ENCODE measurements at places on chromosomes 3 and 15.

GRCh38 chr3:174482541-174482940, 376.6 kb upstream of the NAALADL2 start:
- DNase-seq, result no peak

DNA sequence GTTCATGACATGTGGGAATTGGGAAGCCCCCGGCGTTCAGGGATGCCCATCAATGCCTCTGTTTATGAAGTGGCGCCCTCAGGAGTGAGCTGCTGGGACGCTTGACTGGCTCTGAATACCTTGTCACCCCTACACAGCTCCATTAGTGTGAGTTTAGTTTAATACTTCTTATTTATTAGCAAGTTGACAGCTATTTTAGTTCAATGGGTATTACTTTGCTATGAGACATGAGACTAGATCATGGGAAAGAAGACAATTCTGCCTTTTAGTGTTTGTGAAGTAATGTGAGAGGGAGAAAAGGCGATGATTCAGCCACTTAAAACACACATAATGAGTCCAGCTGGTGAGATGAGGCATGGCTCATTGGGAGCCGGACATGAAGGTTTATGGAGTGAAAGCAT, 678.5 kb downstream of the NR2F2 start:
- no peak for DNase-seq

- no peak for DNase-seq
Measured at GRCh38 chr3:36312351-36312750, 68.0 kb upstream of the STAC start.

DNA sequence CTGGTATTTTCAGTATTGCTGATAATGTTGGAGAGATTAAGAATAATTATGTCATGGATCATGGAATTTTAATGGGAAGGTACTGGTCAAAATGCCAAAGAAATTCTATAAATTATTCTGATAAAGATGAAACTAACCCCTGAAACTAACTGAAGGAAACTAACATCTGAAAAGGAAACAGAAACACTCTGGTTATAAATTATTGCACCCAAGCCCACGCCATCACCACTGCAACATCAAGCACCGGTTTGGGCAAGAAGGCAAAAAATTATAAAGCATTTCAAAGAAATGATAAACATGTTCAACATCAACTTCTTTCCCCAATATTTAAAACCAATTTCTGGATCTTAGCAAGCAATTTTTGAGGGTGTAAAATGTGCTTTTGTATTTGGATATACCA, 372.5 kb downstream of the TBC1D5 start:
- DNase-seq, result no peak

DNA sequence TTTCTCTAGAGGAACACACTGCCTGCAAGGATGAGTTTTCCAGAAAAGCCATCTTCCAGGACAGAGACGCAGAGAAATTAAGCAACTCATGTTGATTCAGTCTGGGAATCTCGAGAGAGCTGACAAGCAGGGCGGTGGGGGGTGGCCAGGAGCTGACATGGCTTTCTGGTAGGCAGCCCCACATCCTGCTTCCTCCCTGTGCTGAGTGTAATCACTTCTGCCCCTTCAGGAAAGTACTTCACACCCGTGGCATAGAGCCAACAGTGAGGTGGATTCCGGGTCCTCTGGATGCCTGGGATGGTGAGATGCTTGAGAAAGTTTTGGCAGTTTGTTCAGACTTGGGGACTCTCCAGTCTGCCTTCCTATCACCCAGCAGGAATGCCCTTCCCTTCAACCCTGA, 221.1 kb downstream of the SLCO3A1 start:
- peak; percentile 55 for DNase-seq

DNA sequence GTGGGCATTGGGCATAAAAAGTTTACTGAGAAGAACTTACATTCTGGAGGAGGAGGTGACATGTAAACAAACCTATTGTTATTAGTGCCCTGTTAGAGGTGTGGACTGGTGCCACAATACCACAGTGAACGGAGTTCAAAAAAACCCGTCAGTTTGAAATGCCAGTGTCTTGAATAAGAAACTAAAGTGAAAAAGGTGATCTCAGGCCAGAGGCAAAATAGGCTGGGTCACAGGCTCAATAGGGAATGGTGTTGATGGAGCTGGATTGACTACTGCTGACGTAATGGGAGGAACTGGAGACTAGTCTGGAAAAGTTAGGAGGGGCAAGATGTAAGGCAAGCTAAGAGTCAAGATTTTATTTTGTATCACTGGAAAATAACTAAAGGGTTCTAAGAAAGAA, 1.6 kb upstream of the DCBLD2 start:
- DNase-seq, result no peak

- no peak for DNase-seq
Measured at GRCh38 chr15:45801543-45801942, 166.7 kb downstream of the SQOR start.

- no peak for DNase-seq
Measured at GRCh38 chr3:186844908-186845307, 2.4 kb downstream of the ADIPOQ start.

DNA sequence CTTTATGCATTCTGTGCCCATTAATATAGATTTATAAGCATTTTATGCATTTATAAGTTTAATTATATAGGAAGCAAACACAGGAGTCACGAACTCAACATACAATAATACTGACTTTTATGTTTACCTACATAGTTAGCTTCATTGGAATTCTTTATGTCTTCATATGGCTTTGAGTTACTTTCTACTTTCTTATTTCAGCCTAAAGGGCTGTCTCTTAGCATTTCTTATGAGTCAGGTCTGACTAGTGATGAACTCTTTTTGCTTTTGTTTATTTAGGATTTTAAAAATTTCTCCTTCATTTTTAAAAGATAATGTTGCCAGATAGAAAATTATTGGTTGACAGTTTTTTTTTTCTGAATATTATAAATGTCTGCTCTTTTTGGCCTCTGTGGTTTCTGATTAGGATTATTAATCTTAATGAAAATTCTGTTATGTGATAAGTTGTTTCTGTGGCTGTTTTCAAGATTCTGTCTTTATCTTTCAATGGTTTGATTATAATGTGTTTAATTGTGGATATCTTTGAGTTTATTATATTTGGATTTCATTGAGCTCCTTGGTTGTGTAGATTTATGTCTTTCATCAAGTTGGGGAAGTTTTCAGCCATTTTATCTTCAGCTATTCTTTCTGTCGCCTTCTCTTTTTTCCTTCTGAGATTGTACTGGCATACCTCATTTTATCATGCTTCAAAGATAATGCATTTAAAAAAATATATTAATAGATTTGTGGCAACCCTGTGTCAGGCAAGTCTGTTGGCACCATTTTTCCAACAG, 54.3 kb downstream of the ATP2C1 start:
- DNase-seq, result no peak

DNA sequence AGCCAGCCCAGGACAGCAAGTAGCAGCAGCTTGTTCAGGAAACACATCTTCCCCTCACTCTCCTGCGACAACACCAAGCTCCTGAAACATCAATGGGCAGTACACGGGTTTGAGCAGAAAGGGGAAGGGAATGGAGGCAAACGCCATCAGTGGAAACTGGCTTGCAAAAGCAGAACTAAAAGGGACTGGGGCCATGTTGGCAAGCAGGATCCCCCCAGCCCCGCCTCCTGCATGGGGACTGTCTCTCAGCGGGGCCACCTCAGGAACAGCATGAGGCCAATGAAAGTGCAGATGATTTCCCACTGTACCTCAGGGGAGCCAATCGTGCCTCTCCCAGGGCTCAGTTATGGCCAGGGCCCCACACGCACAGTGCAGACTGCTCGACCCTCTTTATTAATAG, 6.8 kb downstream of the CDAN1 start:
- no peak for DNase-seq

GRCh38 chr3:75342425-75342824, 321.7 kb upstream of the FRG2C start:
- no peak for DNase-seq

GRCh38 chr3:185176750-185177359, 24.0 kb upstream of the C3orf70 start:
- DNase-seq, result peak; percentile 49

DNA sequence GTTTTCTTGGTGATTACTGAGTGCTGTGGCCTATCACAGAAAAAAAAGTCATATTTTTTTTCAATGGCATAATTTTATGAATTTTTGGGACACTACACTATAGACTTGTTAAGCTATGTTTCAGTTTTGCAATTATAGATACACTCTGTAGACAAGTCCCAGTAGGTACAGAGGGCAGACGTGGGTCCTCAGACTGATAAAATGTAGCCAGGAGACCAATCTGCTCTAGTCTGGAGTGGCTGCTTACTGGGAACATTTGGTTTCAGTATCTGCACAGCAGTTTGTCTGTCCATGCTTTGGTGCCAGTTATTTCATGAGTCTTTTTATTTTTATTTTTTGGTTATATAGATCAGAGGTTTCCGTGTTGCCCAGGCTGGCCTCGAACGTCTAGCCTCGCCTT, 313.4 kb upstream of the LRRFIP2 start:
- DNase-seq, result no peak

DNA sequence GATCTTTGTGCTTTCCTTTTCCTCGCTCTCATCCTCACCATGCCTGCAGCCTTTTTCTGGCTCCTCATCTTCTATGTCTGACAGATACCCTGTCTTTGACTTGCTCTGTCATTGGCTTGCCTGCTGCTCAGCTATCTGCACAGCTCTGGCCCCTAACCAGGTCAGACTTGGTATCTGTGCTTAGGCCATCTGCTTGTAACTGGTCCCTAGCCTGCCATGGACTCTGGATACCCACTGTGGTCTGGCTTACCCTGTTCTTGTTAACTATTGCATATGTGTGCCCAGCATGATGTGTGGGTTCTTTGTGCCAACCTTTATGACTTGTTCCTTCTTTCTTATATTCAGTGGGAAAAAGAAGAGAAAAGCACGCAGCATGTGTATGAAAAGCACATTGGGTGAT, 109.7 kb upstream of the ROPN1 start:
- DNase-seq, result no peak

DNA sequence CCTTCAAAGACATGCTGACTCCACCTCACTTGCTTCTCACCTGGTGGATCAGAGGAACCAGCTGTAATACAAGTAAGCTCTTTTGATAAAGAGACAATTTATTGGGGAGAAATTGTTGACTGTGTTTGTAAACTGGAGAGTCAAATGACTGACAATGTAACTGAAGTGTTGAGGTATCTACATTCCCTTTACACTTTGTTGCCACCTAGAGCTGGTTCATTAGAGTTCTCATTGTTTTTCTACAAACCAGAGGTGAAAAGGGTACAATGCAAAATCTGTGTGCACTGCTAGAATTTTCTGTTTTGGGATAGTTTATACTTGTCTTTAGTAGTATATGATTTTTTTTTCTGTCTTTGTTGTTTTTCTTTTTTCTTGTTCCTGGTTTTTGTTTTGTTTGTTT, 8.7 kb upstream of the LRRC58 start:
- DNase-seq, result no peak

GRCh38 chr3:172076212-172076611, 36.8 kb downstream of the FNDC3B start:
- no peak for DNase-seq

DNA sequence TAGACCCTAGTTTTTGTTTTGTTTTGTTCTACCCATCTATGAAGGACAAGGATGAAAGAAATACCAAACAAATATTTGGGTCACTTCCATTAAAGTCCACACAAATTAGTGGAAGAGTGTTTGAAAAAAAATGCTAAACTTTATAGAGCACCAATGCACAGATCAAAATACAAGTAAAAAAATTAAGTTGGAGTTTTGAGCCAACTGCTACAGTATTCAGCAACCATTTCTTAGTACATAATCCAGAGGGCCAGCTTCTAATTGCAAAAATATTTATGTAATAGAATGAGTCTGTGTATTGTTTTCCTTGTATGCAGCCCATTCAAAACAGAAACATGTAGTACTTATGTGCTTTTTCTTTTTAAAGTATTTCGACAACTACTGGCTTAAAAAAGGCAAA, 121.1 kb downstream of the CBLB start:
- no peak for DNase-seq

DNA sequence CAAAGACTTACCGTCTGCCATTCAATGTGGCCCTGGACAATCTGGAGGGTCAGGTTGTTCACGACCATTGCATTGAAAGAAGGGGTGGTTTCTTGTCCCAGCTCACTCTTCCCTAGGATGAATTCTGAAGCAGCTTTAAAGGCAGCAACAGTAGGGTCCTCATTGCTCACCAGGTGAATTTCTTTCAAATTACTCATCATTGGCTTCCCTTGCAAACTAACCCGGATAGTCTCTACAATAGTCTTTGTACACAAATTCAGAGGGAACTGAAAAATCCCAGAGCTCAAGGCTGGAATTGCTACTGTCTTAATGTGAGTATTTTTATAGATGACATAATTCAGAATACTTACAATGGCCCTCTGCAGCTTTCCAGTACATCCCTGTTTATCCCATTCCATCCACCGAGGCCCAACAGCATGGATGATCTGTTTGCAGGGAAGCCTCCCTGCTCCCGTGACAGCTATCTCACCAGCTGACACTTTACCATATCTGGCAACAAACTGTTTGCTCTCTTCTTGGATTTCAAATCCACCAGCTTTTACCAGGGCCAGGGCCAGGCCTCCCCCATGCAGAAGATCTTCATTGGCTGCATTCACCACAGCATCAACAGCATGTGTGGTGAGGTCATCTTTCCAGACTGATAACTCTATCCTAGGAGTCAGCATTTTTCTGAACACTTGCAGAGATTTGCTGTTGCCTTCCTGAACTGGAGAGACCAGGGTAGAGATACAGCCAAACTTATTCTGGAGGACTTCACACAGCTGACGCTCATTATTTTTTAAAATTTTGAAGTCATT, 8.6 kb downstream of the PARP9 start:
- DNase-seq, result peak; percentile 27

GRCh38 chr3:37641556-37641955, 220.1 kb upstream of the CTDSPL start:
- no peak for DNase-seq

GRCh38 chr3:69370901-69371301, 15.0 kb downstream of the FRMD4B start:
- peak; percentile 36 for DNase-seq

- DNase-seq, result no peak
Measured at GRCh38 chr3:114205541-114205940, 26.7 kb upstream of the DRD3 start.

- DNase-seq, result no peak
Measured at GRCh38 chr3:100581650-100582049, 27.8 kb upstream of the ADGRG7 start.

DNA sequence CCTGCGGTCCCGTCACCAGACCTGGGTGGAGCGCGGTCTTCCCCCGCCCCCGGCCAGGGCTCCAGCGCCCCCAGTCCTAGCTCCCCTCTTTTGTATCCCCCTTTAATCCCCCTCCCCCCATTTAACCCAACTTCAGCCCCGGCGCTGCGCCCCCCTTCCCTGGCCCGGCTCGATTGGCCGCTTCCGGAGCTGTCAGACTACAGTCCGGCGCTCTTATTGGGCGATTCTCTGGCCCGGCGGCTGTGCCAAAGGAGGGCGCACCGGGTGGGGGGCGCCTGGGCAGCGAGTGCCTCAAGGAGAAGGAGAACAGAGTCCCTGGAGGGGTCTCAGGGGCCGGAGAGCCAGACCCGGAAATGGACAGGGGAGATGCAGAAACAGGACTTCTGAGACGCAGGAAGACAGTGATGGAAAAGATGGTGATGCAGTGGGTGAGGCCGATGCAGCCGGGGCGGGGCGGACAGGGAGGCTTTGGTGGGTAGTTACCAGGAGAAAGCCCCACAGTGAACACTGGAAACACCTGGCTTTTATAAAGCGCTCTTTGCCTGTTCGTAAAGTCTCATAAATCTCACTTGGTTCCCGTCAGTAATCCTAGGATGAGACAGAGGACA, 1.2 kb upstream of the ADCY5 start:
- DNase-seq, result no peak
